ENCODE measurements at places on chromosomes 6 and 20.

DNA sequence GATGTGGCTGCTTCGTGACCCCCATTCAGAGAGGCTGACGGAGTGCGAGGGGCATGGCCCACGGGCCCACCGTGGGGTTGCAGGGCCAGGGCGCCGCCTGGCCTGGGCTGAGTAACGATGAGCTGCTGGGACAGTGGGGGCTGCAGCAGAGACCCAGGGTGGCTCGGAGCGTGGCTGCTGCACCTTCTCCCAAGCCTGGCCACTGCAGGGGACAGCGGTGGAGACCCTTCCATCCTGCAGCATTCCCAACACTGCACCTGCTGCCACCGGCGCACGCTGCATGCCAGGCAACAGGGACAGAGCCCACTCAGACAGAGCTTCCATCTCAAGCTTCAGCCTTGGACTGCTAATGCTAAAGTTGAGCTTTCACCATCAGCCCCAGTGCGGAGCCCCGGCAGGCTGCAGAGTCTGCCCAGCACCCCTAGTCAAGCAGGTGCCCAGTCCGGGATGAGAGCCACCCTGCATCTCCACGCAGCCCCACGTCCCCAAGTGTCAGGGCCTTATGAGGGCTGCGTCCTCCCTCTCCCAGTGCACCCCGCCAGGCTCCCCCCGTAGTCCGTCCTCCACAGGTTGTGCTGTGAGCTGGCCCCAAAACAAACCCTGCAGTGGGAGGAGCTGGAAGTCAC, 89.4 kb upstream of the AFDN start:
- no peak for DNase-seq

- DNase-seq = peak; percentile 57
These were observed 50.4 kb downstream of the SMPDL3A start for GRCh38 chr6:122839472-122839871.

DNA sequence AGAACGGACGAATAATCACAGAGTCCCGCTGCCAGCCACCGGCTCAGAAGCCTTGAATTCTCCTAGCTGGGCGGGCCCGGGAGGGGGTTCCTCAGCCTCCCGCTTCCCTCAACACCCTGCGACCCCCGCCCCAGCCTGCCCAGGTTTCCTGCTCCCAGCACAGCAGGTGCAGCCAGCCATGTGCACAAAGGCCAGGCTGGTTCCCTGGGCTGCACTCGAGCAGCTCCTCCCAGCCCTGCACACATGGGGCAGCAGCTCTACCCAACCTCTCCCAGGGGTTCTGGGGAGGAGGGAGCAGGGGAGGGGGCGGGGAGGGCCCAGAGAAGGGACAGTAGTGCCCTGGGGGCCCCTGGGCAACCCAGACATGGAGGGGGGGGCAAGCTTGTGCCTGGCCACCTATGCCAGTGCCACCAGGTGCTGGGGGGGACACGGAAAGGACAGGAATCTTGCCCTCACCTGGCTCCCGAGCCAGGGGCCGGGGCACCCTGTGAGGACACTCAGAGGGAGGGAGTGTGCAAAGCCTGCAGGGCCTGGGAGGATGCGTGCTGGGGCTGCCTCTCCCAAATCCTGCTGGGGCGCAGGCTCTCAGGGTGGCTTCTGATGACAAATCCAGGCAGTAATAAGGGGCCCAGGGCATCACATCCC, 1.2 kb upstream of the NTSR1 start:
- no peak for DNase-seq

DNA sequence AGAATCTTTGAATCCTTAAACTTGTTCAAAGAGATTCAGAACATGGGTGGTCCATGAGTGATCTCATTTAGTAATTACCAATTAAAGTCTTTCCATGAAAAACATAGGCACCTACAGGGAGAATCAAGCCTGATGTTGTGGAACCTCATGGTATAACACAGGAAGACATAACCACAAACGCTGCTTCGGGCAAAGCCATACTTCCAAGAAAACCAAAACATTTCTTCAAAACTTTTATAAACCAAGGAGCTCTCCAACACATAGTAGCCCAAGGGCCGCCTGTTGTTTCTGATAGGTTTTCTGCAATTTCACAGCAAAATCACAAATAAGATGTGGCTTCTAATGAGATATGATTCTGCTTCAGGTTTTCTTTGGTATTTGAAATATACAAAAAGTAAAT, 2.5 kb downstream of the CHD6 start:
- DNase-seq = no peak

DNA sequence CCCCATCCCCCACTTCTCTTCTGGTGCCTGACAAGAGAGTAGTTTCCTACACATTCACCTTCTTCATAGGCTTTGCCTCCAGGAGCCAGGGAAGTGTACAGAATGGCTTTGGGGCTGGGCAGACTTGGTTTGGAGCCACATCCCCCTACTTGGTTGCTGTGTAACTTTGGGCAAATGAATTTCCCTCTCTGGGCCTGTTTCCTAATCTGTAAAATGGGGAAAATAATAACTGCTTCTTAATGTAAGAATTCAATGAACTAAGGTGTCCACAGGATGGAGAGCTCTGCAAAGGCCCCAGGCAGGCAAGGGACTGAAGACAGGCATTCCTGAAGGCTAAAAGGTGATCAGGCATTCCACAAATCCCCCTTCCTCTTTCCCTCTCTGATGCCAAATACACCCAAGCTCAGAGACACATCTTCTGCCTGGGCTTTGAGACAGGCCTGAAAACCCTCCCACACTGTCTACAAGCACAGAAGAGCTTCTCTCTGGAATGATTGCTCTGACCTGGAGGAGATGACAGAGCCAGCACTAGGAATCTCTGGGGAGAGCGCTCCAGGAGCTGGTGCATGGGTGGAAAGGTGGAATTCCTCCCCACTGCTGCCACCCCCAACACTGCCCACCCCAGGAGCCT, 6.9 kb upstream of the C20orf203 start:
- DNase-seq = no peak

- DNase-seq = no peak
These were observed 28.9 kb upstream of the SUMO4 start for GRCh38 chr6:149371154-149371553.

DNA sequence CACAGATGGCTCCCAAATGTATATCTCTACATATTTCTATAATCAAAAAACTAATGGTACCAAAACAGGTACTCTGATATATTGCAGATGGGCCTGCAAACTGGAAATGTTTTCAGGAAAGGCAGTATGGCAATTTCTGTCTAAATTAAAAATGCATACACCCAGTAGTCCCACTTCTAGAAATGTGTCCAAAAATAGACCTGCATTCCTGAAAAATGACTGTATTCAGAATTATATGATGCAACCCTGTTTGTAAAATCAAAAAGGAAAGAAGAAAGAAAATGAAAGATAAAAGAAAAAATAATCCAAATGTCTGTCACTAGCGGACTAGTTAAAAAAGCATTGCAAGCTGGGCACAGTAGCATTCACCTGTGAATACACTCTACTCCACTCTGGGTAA, 12.9 kb upstream of the MICB start:
- no peak for DNase-seq

- no peak for DNase-seq
These were observed 149.5 kb upstream of the BMP5 start for GRCh38 chr6:56024931-56025330.

- peak; percentile 75 for DNase-seq
These were observed 5.8 kb upstream of the BFSP1 start for GRCh38 chr20:17536944-17537444.

GRCh38 chr20:32181606-32182005, 25.9 kb downstream of the PLAGL2 start:
- no peak for DNase-seq

- DNase-seq = no peak
These were observed 269.8 kb downstream of the FARS2 start for GRCh38 chr6:5531161-5531560.

DNA sequence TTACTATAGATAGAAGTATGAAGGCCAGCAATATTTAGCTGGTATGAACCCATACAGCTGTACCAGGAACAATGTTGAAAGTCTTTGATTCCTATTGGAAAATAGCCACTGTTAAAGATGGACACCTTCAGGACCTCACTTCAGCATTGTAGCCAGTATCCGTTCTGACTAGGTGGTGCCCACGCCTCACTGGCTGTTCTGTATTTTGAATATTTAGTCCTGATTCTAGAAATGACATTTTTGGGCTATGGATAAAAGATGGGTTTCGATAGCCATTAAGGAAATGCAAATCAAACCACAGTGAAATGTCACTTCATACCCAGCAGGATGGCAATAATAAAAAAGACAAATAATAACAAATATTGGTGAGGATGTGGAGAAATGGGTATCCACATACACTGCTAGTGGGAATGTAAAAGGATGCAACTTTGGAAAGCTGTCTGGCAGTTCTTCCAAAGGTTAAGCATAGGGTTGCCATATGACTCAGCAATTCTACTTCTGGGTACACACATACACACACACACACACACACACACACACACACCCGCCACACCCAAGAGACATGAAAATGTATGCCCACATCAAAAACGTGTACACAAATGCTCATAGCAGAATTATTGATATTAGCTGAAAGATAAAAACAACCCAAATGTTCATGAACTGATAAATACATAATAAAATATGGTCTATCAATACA, 56.8 kb downstream of the UTRN start:
- no peak for DNase-seq

- DNase-seq = no peak
These were observed 215.8 kb upstream of the FOXA2 start for GRCh38 chr20:22800129-22800528.

- DNase-seq = no peak
These were observed 63.0 kb downstream of the SLC22A23 start for GRCh38 chr6:3393836-3394202.

DNA sequence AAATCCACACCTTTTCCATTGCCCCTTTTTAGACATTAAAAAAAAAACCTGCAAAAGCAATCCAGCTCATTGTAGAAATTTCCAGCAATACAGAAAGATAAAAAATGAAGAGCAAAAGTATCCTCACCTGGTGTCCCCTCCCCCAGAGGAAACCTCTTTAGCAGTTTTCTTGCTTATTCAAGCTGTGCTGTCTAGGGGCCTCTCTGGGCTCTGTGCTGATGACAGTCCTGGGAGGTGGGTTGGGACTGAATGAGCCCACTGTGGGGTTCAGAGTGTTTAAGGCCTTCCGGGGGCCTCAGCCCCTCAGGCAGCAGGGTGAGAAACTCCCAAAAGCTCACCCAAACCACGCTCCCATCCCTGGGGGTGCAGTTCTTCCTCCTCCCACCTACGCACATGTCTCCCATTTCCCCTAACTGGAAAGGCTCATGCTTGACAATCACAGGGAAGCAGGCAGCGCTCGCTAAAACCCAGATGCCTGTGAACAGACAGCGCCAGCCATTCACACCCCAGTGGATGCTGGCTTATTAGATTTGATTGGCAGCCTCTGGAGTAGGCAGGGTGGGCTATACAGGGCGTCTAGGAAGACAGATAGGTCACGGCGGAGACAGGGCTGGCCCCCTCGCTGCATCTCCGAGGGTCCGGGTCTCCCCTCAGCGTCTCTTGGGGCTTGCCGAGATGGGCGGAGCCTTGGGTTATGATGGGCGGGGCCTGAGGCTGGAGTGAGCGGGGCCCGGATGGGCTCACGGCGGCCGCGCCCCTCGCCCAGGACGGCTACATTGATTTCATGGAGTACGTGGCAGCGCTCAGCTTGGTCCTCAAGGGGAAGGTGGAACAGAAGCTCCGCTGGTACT, 4.6 kb downstream of the GUCA1A start:
- DNase-seq = no peak

DNA sequence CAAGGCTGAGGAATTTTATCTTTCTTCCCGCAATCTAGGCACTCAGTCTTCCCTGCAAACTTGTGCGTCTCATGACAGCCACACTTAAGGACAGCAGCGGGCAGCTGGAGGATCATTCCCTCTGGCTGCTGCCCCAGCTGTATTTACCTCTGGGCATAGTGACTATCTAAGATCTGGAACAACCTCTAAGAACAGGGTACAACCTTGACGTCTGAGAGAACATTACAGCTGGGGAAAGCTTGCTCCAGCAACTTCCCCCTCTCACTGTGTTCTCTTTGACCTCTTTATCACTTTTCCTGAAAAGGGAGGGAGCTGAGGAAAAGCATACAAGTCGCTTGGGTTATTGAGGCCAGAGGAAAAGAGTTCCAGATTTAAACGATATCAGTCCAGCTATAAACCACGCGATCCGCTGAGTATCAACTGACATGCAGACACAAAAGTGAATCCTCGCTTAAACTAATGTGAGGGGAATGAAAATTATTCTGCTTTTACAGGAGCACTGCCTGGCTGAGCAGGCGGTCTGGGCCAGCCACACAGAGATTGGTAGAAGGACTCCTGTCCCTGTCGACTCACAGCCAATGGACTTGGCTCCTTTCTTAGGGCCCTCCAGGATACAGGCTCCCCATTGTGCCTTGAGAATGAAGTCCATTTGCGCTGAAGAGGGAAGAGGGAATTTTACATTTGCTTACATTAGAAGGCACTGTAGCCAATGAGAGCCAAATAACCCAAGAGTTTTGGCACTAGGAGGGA, 153.3 kb downstream of the QRSL1 start:
- no peak for DNase-seq

DNA sequence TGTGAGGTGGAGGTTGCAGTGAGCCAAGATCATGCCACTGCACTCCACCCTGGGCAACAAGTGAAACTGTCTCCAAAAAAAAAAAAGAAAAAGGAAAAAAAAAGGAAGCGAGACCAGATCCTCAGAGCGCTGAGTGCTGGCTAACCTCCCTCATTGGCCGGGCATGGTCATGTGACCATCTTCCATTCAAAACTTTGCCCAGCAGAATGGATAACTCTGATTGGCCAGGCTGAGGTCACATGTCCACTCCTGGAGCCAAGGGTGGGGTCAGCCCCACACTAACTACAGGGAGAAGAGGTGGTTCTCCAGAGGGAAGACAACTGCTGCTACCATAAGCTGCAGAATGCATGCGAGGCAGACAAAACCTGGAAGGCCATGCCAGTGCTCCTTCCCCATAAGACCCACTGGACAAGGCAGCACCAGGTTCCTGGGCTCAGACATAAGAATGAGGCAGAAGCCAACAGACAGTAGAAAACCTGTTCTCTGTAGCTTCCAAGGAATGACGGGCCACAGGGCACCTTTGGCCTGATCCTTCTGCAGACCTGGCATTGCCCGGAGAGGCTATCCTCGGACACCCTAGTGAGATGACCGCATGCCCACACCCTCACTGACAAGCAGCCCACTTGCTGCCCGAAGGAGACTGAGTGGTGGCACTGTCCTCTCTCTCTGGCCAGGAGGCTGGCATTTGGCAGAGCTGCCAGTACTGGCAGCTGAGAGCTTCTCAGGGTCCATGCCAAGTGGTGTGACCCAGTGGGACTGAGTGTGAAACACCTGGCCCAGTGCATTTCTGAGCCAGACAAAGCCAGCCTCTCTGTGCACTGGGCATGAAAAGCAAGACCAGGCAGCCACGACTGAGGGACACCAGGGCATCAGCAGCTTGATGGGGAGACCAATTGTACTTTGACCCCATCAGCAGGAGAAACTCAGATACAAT, 311.9 kb upstream of the SULF2 start:
- no peak for DNase-seq

GRCh38 chr6:34657037-34657306, 39.6 kb downstream of the ILRUN start:
- no peak for DNase-seq

DNA sequence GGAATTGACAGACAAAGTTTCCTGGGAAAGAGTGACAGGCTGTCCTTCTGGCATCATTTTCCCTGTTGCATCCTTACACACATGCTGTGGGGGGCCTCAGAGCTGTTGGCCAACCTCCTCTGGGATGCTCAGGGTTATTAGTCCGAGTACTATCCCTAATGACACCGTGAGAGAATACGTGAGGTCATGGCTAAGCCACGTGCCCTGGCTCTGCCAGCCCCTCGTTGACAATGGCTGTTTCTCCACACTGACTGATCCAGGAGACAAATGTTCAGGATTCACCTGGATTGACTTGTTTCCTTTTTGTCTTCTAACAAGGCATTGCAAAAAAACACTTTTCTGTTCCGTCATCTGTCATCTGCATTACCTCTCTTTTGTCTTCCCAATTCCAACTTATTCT, 604.6 kb downstream of the TFAP2A start:
- no peak for DNase-seq

All from 8988T (cell line).